ENCODE measurements at places on chromosomes 16 and 17. TPM values are rescaled to one million over a fixed set of nuclear protein-coding genes. Genes with fewer than 3 reads are reported as not detected.

- DNase-seq: no peak
Observed at GRCh38 chr17:35596530-35597233, 9.6 kb downstream of the AP2B1 start.

- no peak for DNase-seq
Observed at GRCh38 chr16:872436-873242, 72.1 kb upstream of the GNG13 start.

- peak; percentile 59 for DNase-seq
Observed at GRCh38 chr16:31467151-31467773, 4.7 kb upstream of the TGFB1I1 start.

- peak; percentile 19 for DNase-seq
Observed at GRCh38 chr17:44084131-44084538, 13.6 kb downstream of the G6PC3 start.

- no peak for DNase-seq
Observed at GRCh38 chr16:49594153-49594552, 220.5 kb downstream of the C16orf78 start.

GRCh38 chr17:77579682-77580081, 378.8 kb upstream of the TNRC6C start:
- DNase-seq: no peak

GRCh38 chr17:79785900-79786810, 8.2 kb downstream of the CBX2 start:
- no peak for DNase-seq

DNA sequence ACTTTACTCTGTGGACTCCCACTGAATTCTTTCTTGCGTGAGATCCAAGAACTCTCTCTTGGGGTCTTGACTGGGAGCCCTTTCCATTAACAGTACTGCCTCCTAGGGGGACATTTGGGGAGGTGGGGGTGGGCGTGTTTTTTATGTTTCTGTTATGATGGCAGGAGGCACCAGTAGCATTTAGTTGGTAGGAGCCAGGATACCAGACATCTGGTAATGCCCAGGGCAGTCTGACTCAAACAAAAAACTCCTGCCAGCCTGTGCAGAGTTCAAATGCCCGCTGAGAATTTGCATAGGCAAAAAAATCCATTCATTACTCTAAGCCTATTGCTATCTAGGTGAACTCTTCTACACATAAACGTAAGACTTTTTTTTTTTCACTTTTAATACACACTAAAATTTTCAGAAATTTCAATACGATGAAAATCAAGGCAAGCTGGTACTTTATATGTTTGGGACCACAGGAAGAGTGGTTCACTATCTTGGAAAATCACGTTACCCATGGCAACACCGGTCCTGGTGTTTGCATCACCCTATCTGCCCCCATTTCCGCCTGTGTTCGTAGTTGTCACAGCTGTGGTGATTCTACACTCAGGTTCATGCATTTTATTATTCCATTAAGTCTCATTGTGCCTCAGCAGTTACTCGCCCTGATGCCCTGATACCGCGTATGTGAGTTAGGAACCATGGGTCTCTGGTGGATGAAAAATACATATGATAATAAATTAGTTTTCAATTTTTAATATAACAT, 121.1 kb upstream of the XYLT1 start:
- no peak for DNase-seq

DNA sequence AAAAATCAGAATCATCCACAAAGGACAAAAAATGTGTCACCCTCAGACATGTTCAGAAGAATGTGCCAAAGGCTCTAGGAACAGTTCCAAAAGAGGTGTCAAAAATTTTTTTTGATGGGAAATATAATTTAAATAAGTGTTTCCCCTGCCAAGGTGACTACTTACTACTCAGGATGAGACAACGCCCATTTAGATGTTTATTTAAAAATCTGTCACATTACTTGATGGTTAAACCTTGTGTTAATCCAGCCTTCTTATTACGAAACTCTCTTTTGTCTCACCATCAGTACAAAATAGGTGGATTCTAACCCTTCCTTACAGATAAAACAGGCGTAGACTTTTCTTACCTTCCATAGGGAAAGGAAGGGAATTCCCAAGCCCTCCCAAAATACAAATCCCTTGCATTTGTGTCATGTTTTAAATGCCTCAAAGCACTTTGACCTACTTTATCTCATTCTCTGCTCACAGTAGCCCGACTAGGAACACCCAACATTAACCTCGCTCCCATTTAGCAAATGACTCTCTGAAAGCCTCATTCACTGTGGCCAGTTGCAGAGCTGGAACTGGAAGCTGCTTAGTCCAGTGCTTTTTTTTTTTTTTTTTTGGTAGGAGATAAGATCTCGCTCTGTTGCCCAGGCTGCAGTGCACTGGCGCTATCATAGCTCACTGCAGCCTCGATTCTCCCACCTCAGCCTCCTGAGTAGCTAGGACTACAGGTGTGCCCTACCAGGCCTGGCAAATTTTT, 5.8 kb upstream of the GNA13 start:
- no peak for DNase-seq

- peak; percentile 66 for DNase-seq
Observed at GRCh38 chr17:17752821-17753321, 71.6 kb downstream of the RAI1 start.

GRCh38 chr17:81354954-81355347, 40.3 kb upstream of the BAHCC1 start:
- no peak for DNase-seq

GRCh38 chr16:58466396-58466795, 33.5 kb upstream of the NDRG4 start:
- DNase-seq: no peak

GRCh38 chr17:45316434-45317110, at the start of gene MAP3K14:
MAP3K14 (minus strand) TSS chr17:45317020; CDS start chr17:45290745, 26,275 bp downstream.
- peak; percentile 79 for DNase-seq

- no peak for DNase-seq
Observed at GRCh38 chr16:73017321-73017720, 30.6 kb downstream of the ZFHX3 start.

- no peak for DNase-seq
Observed at GRCh38 chr16:56907401-56907800, 24.5 kb upstream of the HERPUD1 start.

GRCh38 chr16:71746442-71747046, 22.0 kb upstream of the PHLPP2 start:
- DNase-seq: peak; percentile 64

GRCh38 chr17:7922845-7923628, 6.6 kb downstream of the KCNAB3 start:
- no peak for DNase-seq

DNA sequence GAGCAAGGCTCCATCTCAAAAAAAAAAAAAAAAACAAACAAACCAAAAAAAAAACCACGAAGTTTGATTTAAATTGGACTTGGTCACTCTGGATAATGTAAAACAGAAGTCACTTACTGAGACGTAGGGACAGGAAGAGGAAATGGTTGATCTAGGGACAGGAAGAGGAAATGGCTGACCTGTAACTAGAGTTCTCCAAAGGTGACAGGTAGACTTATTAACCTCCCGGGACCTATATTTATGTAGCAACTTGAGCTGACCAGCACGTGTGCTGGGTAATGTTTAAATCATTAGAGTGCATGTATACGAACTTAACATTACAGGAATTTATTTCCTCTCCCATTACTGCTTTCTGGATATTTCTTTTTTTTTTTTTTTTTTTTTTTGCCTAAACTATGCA, 81.5 kb upstream of the DHX40 start:
- DNase-seq: no peak

GRCh38 chr16:66511602-66512271, 38.2 kb downstream of the TK2 start:
- DNase-seq: peak; percentile 35

DNA sequence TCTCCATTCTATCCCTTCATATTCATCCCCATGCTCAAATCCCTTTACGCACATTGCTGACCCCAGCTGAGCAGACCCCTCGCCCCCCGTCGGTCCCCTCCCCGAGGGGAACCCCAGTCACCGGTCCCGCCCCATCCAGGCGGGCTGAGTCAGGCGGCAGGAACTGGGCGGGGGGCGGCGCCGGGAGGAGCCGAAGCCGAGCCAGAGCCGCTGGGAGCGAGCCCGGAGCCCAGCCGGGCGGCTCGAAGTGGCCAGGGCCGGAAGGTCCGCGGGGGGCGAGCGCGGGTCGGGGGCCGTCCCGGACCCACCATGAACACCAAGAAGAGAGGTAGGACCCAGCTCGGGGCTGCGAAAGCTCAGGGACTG, 8.6 kb downstream of the RIPOR1 start:
- DNase-seq: no peak

DNA sequence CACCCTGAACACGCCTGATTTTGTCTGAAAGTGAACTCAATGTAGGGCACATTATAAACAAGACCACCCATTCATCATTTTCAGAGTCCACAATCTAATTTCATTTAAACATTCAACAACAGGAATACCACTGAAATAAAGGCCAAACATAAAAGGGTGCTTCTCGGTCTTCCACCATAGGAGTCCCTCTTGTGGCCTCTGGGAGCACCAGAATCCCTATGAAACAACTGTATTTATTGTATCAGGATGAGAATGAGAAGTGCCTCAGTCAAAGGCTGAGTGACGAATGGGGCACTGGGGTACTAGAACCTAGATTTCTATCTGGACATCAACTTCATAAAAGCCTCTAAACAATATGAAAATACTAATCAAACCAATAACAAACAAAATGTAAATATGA, 40.4 kb downstream of the NXPH3 start:
- DNase-seq: no peak

DNA sequence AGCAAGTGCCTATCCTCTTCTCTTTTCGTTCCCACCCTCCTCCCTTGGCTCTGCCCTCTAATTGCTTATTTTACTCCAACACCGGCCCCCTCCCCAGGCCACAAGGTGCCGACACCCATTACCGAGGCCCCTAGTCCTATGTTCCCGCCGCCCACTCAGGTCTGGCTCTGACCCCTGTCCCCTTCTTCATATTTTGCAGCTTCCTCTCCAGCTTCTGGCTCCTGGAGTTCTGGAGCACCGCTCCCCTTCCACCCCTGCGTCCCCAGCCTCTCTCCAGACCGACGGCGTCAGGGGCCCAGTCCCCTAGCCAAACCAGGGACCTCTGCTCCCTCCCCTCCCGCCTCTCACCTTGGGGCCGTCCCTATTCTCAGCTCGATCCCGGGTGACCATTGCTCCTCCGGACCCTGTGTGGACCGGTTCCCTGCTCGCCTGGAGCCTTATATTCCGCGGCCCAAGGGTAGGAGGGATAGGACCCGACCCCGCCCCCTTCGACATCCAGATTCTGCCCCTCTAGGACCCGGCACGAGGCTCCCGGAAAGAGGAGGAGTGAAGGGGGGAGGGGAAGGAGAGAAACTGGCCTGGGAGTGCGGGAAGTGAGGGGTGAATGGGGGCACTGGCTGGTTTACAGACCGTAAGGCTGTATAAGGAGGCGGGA, at the start of gene HES7:
HES7 (minus strand) TSS at position 412 of the 655 bp plus-strand sequence; CDS start at position 390, 22 bp downstream.
- no peak for DNase-seq

FNDC8 gene
- not detected for total RNA-seq

IRF8 gene
- total RNA-seq: 210 TPM

ABCC11 gene
- total RNA-seq: not detected

PPP1R27 gene
- not detected for total RNA-seq

TBX21 gene
- total RNA-seq: not detected

KRTAP9-6 gene
- total RNA-seq: not detected

NXPH3 gene
- total RNA-seq: not detected

CCL8 gene
- total RNA-seq: not detected

NT5C3B gene
- total RNA-seq: 12.1 TPM
